Cortex of kidney (tissue), 1 donor: ENCODE measurements at places on chromosomes 16 and 17.

DNA sequence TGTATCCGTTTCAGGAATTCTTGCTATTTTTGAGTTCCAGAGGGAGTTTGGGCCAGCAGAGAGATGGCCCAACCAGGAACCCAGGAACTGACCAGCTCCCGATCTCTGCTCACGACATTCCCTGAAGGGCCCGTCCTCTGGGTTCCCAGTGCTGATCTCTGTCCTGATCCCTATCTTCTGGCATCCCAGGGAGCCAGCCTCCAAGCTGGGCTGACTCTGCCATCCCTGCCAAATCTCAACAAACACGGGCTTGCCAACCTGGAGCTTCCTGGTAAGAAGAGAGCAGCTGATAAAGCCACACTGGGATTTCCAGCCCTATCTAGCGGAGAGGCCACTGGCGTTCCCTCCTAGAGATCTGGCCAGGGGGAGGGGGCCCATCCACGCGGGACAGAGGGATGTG is 16.2 kb downstream of the GPRC5B start:
- DNase-seq = no peak

- DNase-seq = no peak
Measured at GRCh38 chr16:72324578-72324977, 152.6 kb upstream of the PMFBP1 start.

DNA sequence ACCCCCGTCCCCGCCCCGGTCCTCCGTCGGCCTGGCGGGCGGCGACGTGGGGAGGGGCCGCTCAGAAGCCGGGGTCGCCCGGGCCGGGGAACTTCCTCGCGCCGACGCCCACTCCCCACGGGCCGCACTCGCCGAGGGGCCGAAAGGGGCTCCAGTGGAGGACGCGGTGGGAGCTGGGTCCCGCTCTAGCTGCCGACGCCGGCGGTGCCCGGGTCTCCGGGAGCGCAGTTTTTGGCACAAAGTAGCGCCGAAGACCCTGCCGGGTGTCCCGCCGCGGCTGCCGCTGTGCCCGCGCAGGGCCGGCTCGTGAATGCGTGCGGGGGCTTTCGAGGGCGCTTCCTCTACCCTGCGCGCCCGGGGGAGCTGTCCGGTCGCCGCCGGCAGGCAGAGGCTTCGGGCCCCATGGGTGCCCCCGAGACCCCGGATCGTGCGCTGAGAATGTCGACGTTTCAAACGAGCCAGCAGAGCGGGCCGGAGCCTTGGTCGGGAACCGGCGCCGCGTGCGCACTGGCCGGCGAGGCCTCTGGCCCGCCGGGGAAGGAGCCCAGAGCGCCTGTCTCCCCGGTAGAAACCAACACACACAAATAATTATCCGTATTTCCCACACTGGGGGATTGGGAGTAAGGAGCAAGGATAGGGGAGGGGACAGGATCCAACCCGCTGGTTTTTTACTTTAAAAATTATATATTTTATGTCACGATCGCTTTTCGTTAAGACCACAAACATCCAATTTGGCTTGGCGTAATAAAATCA is 46.6 kb upstream of the SLC38A10 start:
- DNase-seq = no peak

DNA sequence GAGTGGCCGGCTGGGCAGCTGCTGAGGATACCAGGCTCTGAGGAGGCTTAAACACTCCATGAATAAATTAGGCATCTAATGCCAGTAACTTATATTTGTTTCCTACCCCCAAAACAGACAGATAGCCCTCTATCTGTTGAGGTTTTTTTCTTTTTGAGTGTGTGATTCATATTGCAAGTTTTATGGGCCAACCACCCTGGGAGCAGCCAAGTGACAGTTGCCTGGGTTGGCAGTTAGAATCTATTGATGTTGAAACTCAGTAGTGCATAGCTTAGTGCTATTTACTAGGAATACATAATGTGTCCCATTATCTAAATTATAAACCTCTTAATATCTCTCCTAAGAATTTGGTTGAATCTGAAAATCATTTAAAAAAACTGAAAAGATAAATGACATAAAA is 397.4 kb downstream of the CA10 start:
- no peak for DNase-seq

- no peak for DNase-seq
Measured at GRCh38 chr16:68884861-68885720, 41.8 kb downstream of the TANGO6 start.

GRCh38 chr17:50173335-50173941 is 7.6 kb downstream of the SGCA start:
- DNase-seq = no peak

- no peak for DNase-seq
Measured at GRCh38 chr16:29922986-29923501, 3.0 kb downstream of the KCTD13 start.

DNA sequence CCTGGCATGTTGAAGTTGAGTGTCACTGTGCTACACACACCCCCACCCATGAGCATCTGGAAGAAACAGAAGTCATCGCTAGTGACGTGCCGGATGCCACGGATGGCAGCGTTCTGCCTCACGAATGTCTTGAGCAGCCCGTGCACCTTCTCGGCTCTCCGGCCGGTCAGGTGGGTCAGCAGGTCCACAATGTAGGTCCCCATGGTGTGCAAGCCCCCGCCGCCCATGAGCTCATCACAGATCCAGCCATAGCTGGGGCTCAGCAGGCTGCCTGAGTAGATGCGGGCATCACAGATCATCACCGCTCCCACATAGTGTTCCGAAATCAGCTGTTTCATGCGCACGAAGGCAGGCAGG is 8.9 kb downstream of the C16orf86 start:
- DNase-seq = no peak

DNA sequence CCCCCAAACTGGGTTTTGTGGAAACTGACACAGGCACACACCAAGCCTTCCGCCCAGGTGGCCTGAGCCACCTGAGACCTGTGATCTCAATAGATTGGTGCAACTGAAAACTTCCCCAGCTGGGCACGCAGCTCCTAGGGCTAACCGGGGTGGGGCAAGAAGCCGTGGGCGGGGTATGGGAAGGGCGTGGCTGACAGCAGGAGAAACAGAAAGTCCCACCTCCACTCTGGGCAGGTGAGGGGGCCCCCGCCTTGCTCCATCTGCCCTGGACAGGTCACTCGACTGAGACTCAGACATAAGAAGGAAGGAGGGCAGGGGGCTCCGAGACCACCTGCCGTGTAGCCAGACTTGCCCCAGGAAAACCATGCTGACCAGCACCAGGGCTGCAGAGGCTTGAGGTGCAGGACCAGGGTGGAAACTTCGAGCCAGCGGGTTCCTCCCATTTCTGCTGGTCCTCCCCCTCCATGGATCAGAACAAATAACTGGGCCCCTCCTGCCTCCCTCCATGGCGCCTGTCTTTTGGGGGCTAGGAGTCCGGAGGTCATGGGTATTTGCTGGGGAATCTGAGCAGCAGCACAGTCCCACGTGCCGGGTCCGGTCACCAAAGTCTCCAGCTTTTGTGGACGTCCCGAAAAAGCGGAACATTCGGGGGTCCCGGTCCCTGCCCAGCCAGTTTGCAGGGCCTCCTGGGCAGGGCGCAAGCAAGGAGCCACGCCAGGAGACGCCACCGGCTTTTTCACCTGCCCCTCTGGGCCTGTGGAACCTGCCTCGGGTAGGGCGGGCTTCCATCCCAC is 1.3 kb downstream of the TIMP2 start:
- DNase-seq = no peak

- DNase-seq = no peak
Measured at GRCh38 chr17:39573447-39574298, 34.0 kb downstream of the NEUROD2 start.

DNA sequence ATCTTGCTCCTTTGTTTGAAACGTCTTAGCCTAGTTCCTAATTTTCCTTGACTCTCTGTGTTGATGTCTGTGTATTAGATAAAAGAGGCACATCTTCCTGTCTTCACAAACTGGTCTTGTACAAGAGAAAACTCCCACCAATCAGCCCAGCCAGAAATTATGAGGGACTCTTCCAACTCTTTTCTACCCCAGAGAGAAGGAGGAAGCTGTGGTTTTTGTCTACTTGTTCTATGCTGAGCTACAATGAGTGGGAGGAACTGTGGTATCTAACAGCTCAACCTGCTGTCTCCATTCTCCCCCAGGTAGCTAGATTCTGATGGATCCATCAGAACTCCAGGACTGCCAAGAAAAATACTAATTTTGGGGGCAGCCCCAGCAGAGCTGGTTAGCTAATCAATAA is 392.5 kb downstream of the HS3ST3B1 start:
- DNase-seq = no peak

DNA sequence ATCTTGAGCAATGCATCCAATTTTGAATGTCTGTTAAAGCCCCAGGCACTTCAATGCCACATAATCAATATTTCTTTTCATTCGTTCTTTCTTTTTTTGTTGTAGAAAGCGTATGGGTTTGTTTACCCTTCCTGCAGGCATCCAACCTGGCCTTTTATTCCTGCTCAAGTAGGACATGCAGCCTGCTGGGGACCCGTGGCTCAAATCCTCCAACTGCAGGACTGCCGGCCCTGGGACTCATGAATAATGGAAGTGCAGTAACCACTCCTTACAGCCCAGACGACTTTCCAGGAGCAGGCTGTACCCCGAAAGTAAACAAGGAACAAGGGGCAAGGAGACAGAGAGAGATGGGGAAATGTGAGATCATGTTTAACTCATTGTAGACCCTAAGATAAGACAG is 126.4 kb downstream of the SALL1 start:
- no peak for DNase-seq

DNA sequence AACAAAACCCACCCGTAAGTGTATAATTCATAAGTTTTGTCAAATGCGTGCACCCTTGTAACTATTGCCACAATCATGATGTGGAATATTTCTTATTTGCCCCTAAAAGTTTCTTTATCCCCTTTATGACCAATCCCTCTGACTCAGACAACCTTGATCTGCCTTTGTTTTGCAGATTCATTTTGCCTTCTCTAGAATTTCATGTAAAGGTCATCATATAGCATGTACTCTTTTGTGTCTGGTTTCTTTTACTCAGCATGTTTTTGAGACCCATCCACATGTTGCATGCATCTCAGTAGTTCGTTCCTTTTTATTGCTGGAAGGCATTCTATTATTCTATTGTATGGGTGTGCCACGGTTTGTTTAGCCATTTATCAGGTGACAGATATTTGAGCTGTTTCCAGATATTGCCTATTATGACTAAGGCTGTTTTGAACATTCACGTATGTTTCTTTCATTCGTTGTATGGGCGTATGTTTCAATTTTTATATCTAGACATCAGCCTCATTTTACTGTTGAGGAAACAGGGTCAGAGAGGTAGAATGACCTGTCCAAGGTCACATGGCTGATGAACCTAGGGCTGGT is 192.4 kb downstream of the RAB11FIP4 start:
- DNase-seq = no peak

GRCh38 chr17:19805006-19805405 is 56.9 kb upstream of the ALDH3A1 start:
- no peak for DNase-seq

GRCh38 chr17:79681628-79682261 is 49.0 kb upstream of the ENPP7 start:
- DNase-seq = no peak

- DNase-seq = no peak
Measured at GRCh38 chr16:19909750-19910322, 25.2 kb upstream of the GPRC5B start.

DNA sequence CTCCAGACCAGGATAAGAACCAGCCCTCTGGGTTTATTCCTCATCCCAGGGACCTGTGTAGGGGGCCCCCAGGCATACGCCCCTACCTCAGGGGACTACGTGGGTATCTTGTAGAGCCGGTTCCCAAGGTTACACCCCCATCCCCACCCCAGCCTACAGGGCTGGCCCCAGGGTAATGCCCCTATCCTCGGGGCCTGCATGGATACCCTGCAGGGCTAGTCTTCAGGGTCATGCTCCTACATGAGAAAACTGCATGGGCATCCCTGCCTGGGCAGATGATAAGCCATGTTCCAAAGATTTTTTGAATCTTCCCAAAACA is 14.2 kb downstream of the HDAC5 start:
- no peak for DNase-seq

GRCh38 chr17:55990332-55991006 is 162.8 kb upstream of the ANKFN1 start:
- no peak for DNase-seq

- no peak for DNase-seq
Measured at GRCh38 chr16:6827931-6828330, 504.7 kb upstream of the RBFOX1 start.

GRCh38 chr16:55662644-55663031 is 6.8 kb downstream of the SLC6A2 start:
- DNase-seq = no peak

DNA sequence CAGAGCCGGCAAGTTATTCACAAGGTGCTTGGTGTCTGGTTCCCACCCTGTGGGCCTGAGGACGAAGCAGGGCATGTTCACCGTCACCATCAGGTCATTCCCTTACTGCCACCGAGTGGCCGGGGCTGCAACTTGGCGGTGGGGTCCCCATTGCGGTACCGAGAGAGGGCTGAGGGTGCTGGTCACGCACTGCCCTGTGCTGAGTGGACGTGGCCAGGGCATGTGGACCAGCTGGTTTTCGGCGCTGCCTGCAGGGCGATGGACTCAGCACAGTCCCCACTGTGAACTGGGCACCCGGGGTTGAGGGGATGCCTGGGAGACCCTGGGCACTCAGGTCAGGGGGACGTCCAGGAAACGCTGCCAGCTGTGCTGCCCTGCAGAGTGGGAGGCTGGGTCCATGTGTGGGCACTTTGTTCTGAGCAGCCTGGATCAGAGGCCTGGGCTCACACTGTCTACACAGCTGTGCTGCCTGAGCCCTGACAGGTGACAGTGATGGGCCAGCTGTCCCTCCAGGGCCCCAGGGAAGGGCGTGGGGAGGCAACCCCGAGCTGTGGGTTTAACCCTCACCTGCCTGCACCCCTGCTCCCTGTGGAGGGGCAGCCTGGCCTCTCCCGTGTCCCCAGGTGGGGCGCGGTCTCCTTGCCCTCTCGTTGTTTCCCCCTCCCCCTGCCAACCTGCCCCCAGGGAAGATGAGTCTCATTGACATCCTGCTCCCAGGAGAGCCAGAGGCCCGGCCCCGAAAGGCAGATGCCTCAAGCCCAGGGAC is 39.3 kb upstream of the GNG13 start:
- no peak for DNase-seq

GRCh38 chr17:72774236-72774635 is 318.3 kb downstream of the SLC39A11 start:
- no peak for DNase-seq

DNA sequence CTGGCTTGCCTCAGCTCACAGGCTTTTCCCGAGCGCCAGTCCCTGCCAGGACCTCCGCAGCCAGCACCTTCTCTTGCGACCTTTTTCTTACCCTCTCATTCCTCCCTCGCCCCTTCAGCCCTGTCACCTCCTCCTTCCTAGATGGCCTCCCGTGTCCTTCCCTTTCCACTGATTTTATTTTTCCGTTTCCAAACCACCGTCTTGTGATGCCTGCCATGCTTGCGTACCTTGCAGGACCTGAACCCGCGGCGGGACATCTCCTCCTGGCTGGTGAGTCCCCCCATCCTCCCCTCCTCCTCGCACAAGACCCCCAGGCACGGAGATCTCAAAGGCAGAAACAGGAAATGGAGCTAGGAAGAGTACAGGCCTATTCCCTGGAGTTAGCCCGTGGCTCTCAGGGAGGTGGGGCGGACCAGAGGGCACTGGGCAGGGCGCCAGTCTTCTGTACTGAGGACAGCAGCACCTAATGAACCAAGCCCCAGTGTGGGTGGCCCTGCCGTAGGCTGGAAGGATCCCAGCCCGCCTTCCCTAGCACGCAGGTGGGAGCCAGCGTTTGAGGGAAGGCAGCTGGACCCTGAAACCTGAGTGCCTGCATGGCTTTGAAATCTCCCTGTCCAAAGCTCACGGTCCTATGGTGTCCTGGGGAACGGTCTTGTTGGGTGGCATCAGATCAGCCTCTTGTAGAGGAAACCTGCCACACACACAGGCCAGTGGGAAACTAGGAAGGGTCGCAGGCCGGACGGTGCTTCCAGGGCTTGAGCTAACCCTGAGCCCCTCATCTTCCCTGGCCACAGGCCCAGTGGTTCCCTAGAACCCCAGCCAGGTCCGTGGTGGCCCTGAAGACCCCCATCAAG is 612 bp downstream of the CISD3 start:
- DNase-seq = no peak
